Effector memory CD4-positive, alpha-beta T cell (primary cell): ENCODE measurements at places on chromosomes 2 and 18.

- no peaks in the 10 kb centered on the region for H3K36me3 ChIP-seq
- no peak for DNase-seq
- no peaks in the 10 kb centered on the region for H3K4me1 ChIP-seq
- no peaks in the 10 kb centered on the region for H3K27me3 ChIP-seq
- no peak overlapping the region for H3K27ac ChIP-seq
- no peak overlapping the region for H3K4me3 ChIP-seq
Observed at GRCh38 chr2:124482551-124482950, 457.5 kb downstream of the CNTNAP5 start.

- H3K4me3 ChIP-seq: no peak overlapping the region
- no peak for DNase-seq
- no peaks in the 10 kb centered on the region for H3K4me1 ChIP-seq
- no peak overlapping the region for H3K27ac ChIP-seq
- no peaks in the 10 kb centered on the region for H3K27me3 ChIP-seq
- no peaks in the 10 kb centered on the region for H3K36me3 ChIP-seq
Observed at GRCh38 chr2:101030866-101031554, 28.9 kb downstream of the RPL31 start.

- H3K36me3 ChIP-seq: no peaks in the 10 kb centered on the region
- H3K27ac ChIP-seq: no peak overlapping the region
- no peak overlapping the region for H3K4me3 ChIP-seq
- peaks cover 92% of the 10 kb centered on the region for H3K27me3 ChIP-seq
- no peak for DNase-seq
- peaks cover 17% of the 10 kb centered on the region for H3K4me1 ChIP-seq
Observed at GRCh38 chr2:176123411-176124109, 1.0 kb downstream of the HOXD9 start.

GRCh38 chr18:73340135-73340977 is 472.6 kb upstream of the NETO1 start:
- H3K4me1 ChIP-seq: no peaks in the 10 kb centered on the region
- DNase-seq: no peak
- no peaks in the 10 kb centered on the region for H3K36me3 ChIP-seq
- no peaks in the 10 kb centered on the region for H3K27me3 ChIP-seq
- no peak overlapping the region for H3K27ac ChIP-seq

DNA sequence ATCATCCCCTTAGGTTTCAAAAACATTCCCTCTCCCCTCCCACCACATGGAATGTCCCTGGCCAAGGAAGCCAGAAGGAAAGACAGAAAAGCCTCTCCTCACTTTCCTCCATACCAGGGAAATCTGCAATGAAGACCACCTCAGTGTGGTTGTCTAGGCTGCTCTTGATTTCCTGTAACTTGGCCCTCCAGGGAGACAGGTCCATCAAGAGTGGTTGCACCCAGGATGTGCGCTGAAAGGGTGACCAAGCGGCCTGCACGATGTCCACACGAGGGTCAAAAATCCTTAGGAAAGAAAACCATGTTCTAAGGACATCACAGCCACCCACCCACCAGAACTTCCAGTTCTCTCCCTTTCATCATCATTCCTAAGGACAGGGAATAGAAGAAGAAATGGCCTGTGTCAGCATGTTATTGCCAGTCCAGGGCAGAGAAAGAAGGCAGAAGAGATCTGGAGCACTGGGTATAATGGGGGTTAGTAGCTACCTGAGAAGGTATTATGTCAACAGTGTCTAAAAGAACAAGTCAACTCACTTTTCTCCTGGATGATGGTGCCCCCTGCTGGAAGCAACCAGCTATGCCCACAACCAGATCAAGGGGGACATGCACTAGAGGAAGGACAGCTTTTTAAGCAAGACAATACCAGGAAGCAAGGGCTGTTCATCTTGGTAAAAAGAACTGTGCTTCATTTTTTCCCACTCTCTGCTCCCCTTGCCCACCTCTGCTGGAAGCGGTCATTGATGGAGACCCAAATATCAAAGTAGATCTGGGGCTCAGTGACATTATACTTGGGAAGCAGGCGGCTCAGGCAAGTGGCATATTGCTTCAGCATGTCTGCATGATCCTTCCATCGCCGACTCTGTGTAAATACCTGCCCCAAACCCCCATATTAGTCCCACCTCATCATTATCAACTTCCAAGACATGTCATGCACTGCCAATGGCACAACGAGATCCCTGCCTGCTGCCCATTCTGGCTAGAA is 9.3 kb downstream of the GGCX start:
- H3K36me3 ChIP-seq: peaks cover 60% of the 10 kb centered on the region
- no peaks in the 10 kb centered on the region for H3K4me1 ChIP-seq
- peak; percentile 80 for DNase-seq
- no peak overlapping the region for H3K27ac ChIP-seq

DNA sequence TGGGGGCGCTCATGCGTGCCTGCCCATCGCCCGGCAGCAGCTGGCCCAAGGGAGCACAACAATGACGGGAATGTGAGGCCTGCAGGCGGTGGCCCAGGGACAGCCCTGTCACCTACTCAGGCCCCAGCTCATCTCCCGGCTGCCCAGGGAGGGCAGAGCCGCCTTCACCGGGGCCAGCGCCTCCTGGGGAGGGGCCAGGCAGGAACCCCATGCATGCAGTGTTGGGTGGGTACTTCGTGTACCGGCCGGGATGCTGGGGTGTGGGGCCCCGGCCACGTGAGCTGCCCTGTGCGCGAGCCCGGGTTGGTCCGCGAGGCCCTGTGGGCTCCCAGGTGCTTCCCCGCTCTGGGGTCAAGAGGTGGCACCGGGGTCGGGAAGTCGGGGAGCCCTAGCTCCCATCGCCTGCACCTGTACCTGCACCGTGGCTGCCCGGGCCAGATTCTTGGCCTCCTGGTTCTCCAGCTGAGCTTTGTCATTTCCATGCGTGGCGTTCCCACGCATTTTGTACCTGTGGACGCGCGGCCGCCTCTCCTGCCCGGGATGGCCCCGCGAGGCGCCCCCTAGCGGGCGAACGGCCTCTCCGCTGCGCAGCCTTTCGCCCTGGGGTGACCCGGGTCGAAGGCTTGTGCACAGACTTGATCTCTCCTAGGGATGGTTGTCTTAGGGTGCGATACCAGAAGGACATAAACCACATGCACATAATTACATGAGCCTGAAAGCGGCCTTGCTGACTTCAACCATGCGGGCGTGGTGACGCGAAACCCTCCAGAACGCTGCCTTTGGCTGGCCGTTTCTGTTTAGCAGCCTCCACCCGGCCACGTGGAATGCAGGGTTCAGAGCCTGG is 950 bp downstream of the KLHL30 start:
- no peaks in the 10 kb centered on the region for H3K36me3 ChIP-seq
- no peaks in the 10 kb centered on the region for H3K27me3 ChIP-seq
- no peak for DNase-seq
- H3K27ac ChIP-seq: no peak overlapping the region

DNA sequence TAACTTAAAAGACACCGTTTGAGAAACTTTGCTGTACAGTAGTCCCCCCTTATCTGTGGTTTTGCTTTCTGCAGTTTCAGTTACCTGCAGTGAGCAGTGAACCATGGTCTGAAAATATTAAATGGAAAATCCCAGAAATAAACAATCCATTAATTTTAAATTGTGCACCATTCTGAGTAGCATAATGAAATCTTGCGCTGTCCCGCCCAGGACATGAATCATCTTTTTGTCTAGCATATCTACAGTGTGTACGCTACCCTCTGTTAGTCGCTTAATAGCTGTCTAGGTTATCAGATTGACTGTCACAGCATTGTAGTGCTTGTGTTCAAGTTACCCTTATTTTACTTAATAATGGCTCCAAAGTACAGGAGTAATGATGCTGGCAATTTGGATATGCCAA is 6.1 kb downstream of the ARPC2 start:
- no peak for DNase-seq
- peaks cover 72% of the 10 kb centered on the region for H3K4me1 ChIP-seq
- no peaks in the 10 kb centered on the region for H3K27me3 ChIP-seq
- H3K36me3 ChIP-seq: peaks cover 21% of the 10 kb centered on the region
- H3K27ac ChIP-seq: peak overlapping the region; percentile 36

GRCh38 chr2:1153920-1154319 is 203.3 kb downstream of the SNTG2 start:
- no peaks in the 10 kb centered on the region for H3K36me3 ChIP-seq
- no peak overlapping the region for H3K27ac ChIP-seq
- DNase-seq: no peak
